ENCODE measurements at places on chromosomes 5 and 9.

DNA sequence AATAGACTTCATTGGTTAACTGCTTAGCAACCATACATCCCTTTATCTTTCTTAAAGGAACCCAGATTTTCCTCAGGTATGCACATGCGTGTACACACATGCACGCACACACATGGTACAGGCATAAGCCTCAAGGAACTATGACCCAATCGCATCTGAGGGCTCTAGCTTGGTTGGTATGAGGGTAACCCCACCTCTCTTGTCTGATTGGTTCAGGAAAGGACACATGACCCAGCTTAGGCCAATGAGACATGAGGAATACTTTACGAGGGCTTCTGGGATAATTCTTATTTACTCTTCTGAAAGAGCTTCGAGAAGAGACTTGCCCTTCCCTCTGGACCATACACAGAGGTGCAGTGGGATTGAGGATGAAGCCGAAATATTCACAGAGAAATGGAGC, 141.9 kb downstream of the FRMD3 start:
- no peak for DNase-seq

DNA sequence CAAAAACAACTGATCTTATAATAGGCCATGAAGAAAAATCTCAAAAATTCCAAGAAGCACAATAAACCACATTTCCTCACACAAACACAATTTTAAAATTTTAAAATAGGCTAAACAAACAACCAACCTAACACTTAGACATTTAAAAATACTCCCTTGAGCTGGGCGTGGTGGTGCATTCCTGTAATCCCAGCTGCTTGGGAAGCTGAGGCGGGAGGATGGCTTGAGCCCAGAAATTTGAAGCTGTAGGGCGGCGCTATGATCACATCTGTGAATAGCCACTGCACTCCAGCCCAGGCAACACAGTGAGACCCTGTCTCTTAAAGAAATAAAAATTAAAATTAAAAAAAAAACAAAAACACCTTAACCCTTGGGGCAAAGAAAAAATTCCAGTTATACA, 36.9 kb upstream of the TESK1 start:
- no peak for DNase-seq

- DNase-seq = no peak
These were observed 48.0 kb downstream of the RAB14 start for GRCh38 chr9:121153642-121154041.

GRCh38 chr5:61339764-61340163, 7.7 kb downstream of the ZSWIM6 start:
- no peak for DNase-seq

GRCh38 chr9:87834357-87834756, 48.3 kb upstream of the SPATA31E1 start:
- no peak for DNase-seq

DNA sequence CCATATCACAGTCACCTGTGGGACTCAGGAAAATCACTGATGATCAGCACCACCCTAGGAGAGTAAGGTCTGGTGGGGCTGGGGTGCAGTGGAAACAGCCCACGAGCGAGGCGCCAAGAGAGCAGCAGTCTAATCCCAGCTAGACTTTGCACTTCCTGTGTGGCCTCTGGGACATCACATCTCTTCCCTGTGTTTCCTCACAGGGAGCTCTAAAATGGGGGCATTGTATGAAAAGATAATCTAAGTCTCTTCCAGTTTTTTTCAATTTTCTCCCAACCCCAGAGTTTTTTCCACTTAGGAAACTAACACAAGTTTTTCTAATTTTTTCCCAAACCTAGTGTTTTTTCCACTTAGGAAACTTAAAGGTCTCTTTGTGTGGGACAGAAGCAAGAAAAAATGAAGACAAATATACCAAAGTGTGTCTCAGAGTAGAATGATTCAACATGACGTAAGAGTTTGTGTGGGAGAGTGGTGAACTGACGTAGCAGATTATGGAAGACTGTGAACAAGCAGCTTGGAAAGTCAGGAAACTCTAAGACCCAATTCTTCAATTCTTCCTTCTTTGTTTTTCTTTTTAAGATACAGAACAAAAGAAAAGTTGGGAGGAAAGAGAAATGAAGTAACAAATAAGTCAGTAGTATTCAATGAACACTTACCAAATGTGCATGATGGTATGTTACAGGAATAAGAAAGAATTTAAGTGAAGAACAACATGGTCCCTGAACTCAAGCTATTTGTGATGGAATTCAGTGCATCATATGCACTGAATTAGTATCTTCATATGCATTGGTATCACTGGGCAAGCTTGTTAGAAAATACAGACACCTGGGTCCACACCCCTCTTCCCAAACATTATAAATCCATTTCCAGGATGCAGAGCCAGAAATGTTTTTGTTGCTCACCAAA, 51.3 kb downstream of the LHFPL2 start:
- DNase-seq = no peak

DNA sequence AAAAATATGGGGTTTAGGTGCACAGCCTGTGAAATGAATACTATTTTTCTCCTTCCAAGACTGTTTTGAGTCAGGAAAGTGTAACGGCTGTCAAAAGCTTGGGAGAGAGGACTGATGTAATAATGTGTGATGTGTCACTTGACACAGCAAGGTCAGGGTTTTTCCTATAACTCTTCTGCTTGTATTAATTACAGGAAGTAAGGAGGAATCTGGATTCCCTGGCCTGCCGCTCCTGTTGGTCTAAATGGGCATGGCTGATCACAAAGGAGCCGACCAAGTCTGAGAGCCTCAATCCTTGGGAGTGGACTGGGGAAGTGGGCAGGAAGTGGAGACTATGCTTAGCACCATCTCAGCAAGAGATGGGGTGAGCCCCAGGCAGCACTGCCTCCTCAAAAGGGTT, 16.7 kb upstream of the SLC28A3 start:
- no peak for DNase-seq

DNA sequence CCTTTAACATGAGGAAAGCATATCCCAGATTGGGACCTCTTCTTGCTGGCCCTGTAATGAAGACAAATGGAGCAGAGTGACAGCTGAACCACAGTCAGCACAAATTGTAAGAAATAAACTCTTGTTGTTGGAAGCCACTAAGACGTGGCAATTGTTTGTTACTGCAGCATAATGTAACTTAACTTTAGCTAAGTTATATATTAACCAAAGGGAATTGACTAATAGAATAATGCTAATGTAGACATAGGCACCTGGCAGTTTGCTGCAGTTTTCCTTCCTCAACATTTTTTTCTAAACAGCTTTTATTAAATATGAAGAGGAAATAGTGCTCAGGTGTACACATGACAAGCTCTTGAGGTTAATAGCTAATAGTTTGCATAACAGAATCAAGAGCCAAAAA, 300.7 kb upstream of the SLC30A5 start:
- DNase-seq = no peak

- no peak for DNase-seq
These were observed 499.8 kb downstream of the RASEF start for GRCh38 chr9:82563094-82563493.

- no peak for DNase-seq
These were observed 37.5 kb downstream of the ANKDD1B start for GRCh38 chr5:75648712-75649111.

GRCh38 chr5:65483546-65484346, 2.0 kb upstream of the ADAMTS6 start:
- DNase-seq = peak; percentile 67

DNA sequence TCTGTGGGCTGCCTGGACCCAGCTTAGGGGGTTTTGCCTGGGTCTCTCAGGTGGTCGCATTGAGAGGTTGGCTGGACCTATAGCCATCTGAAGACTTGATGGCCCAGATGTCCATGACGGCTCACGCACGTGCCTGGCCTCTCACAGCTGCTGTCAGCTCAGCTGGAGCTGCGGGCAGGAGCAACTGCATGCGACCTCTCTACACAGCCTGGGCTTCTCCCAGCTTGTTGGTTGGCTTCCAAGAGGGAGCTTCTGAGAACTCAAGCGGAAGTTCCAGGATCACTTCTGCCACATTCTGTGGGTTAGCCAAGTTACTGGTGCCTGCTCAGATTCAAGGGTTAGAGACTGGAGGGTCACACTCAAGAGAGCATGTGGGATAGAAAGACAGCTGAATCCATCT, 99.2 kb downstream of the DAPK1 start:
- DNase-seq = no peak

DNA sequence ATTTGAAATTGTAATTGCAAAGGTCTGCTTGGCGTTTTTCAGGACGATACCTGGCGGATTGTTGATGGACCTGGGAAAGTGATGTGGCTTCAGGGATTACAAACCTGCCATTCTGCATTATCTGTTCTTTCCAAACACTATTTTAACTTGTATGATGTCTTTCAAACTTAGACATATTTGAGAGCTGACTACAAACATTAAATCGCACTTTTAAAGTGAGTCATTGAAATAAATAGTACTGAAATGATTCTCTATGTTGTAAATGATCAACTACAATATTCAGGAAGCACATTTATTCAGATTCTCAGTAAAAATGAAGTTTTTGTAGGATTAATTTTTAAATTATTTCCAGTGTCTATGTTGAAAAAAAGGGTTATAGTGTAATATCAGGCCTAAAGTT, 32.3 kb upstream of the TMEM171 start:
- no peak for DNase-seq

DNA sequence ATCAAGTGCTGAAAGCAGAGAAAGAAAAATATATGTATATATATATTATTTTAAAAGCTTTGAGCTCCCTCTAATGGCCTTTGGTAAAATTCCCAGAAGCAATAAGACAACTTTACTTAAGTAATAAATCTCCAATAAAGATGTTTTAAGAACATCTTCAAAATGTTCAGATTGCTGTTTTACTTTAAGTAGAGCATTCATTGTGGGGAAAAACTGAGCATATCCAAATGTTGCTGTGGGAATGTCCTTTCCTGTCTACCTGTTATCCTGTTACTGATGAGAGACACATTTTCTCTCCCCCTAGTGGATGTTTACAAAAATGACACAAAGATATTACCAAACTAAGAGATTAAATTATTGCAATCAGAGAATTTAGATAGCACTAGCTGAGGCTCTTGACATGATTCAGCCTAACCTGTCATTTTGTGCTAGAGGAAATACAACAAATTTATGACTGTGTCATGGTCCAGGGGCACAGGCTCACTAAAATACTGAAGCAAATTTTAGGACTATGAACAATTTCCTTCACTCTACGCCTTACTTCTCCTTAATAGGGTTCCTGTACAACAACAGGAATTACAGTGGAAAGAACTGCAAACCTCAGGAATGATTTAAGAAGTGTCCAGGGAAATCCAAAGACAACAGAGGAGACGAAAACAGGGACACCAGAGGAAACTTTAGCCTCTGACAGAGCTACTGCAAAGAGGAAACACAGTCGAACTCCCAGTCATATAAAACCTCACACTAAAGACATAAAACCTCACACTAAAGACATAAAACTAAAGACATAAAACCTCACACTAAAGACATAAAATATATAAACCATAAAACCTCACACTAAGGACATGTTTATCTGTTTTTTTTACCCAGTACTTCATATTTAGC, 24.3 kb upstream of the PRRC1 start:
- peak; percentile 37 for DNase-seq

GRCh38 chr9:122217640-122218039, 11.1 kb downstream of the LHX6 start:
- DNase-seq = no peak

DNA sequence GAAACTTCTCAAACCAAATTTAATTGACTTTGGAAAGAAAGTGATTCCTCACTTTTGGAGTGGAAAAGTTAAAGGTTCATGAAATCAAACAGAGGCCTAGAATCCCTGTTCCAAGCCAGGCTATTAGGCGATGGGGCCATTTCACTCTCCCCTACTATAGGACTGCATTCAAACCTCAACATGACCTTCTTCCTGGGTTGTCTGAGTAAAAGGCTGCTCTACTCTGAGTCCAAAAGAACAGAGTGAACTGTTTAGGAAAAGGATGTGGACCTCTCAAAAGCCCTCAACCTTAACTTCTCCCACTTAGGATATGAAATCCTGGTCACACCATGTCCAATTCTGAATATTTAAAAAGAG, 15.8 kb downstream of the C5orf52 start:
- DNase-seq = no peak

GRCh38 chr5:57664700-57665099, 182.1 kb upstream of the ACTBL2 start:
- no peak for DNase-seq

GRCh38 chr9:90204128-90204831, 438.3 kb downstream of the DIRAS2 start:
- DNase-seq = no peak

- DNase-seq = no peak
These were observed 10.3 kb upstream of the RGMB start for GRCh38 chr5:98763001-98763630.

DNA sequence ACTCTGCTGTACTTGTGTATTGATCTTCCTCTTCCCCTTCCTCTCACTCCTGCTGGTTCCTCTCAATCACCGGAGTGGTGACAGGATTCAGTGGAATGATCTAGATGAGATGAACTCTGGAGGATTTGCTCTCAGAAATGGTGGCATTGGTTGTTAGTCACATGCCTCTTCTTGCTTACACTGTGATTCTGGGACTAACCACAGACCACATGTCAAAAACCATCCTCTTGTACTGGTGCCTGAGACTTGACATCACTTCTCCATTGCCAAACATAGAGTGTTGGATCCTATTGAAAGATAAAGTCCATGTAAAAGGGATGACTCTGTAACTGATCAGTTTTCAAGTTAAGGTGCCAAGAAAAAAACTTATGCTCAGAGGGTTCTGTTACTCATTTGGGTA, 506.5 kb downstream of the DMAC1 start:
- DNase-seq = no peak

- no peak for DNase-seq
These were observed 24.4 kb upstream of the ICE1 start for GRCh38 chr5:5398071-5398470.

- DNase-seq = no peak
These were observed 95.0 kb downstream of the KIAA1958 start for GRCh38 chr9:112581469-112582176.

- no peak for DNase-seq
These were observed 58.8 kb upstream of the IGFBPL1 start for GRCh38 chr9:38482918-38483592.

DNA sequence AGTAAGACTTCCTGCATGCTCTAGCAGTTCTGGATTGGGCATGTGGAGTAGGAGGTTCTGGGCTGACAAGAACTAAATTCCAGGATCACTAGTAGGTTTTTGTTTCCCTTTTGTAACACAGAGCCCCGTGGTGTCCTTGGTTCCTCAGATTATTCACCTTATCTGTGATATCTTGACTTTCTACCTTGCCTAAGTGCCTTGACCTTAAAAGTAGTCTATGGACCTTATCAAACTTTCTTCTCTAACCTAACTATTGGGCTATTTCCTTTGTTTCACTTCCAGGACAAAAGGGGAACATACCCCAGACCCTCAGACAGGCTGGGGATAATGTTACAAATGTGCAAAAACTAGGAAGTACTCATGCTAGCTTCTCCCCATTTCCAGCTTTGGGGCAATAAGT, 595.3 kb downstream of the PSAT1 start:
- no peak for DNase-seq

- DNase-seq = no peak
These were observed 423 bp upstream of the NUP214 start for GRCh38 chr9:131125038-131125287.

GRCh38 chr5:113804943-113805342, 291.4 kb downstream of the YTHDC2 start:
- DNase-seq = no peak

- no peak for DNase-seq
These were observed 372.5 kb upstream of the KCNN2 start for GRCh38 chr5:113989278-113989912.

- no peak for DNase-seq
These were observed 8.9 kb upstream of the LNPEP start for GRCh38 chr5:96927008-96927407.

GRCh38 chr9:80509358-80509757, 937.6 kb downstream of the TLE4 start:
- DNase-seq = no peak
